ENCODE measurements at places on chromosomes 13 and 19.

DNA sequence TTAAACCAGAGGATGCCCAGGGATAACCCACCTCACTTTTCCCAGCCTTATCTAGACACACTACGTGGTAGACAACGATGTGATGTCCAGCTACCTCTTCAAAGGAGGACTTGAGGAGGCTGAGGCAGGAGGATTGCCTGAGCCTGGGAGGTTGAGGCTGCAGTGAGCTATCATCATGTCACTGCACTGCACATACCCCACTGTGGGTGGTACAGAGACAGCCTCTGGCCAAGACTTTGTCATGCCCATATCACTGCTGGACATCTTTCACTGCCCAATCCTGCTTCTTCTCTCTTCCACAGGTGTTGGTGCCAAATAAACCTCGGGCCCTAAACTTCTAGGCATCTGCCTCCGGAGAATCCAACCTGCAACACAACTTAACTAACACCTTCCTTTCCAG is 85.8 kb downstream of the FAM216B start:
- no peaks in the 10 kb centered on the region for H3K27me3 ChIP-seq
- H3K4me1 ChIP-seq: no peaks in the 10 kb centered on the region
- no peak overlapping the region for H3K27ac ChIP-seq
- DNase-seq: no peak

GRCh38 chr19:33311326-33311682 is 9.0 kb upstream of the CEBPA start:
- no peak for DNase-seq
- no peak overlapping the region for H3K27ac ChIP-seq
- no peaks in the 10 kb centered on the region for H3K4me1 ChIP-seq
- H3K36me3 ChIP-seq: no peaks in the 10 kb centered on the region
- no peaks in the 10 kb centered on the region for H3K27me3 ChIP-seq

- H3K27ac ChIP-seq: peak overlapping the region; percentile 27
- peaks cover 31% of the 10 kb centered on the region for H3K4me1 ChIP-seq
- no peak for DNase-seq
- peak overlapping the region; percentile 10 for H3K4me3 ChIP-seq
- no peaks in the 10 kb centered on the region for H3K27me3 ChIP-seq
Observed at GRCh38 chr19:782878-783668, 14.2 kb upstream of the PTBP1 start.

DNA sequence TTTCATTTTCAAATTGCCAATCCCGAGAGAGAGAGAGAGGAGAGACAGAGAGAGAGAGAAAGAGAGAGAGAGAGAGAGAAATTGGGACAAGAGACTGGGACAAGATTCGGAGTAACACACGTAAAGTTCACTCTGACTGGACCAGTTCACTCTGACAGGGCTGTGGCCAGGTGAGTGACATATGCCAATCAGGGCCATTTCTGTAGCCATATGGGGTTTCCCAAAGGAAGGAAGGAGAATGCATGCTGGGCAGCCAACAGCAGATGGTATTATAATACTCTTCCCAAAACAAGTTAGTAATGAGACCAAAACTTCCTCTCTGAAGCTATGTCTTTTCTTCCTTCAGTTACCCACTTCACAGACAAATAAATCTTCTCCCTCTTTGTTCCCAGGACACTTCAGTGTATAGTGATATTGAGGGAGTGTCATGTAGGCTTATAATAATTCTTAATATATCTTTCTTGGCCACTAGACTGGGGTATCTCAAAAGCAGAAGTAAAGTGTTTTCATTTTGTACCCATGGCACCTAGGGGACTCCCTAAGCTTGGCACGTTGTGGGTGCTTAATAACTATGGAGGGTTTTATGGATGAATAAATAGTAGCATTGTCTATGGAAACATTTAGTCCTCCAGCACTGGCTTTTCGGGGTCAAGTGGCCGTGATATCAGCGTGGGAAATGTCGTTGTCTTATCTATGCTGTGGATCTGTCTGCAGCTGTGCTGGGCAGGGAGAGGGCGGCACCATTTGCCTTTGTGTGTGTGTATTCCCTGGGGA is 51.6 kb downstream of the SERP2 start:
- no peak overlapping the region for H3K4me3 ChIP-seq
- no peak overlapping the region for H3K27ac ChIP-seq
- peaks cover 12% of the 10 kb centered on the region for H3K27me3 ChIP-seq
- H3K4me1 ChIP-seq: no peaks in the 10 kb centered on the region
- no peak for DNase-seq

- H3K4me3 ChIP-seq: no peak overlapping the region
- no peak for DNase-seq
- H3K27me3 ChIP-seq: no peaks in the 10 kb centered on the region
- no peaks in the 10 kb centered on the region for H3K36me3 ChIP-seq
- H3K4me1 ChIP-seq: no peaks in the 10 kb centered on the region
Observed at GRCh38 chr13:51659276-51660127, 75.2 kb downstream of the WDFY2 start.

- no peak overlapping the region for H3K27ac ChIP-seq
- no peaks in the 10 kb centered on the region for H3K36me3 ChIP-seq
- H3K4me1 ChIP-seq: no peaks in the 10 kb centered on the region
- no peak for DNase-seq
- no peak overlapping the region for H3K4me3 ChIP-seq
Observed at GRCh38 chr13:51783428-51784094, 20.4 kb downstream of the DHRS12 start.

DNA sequence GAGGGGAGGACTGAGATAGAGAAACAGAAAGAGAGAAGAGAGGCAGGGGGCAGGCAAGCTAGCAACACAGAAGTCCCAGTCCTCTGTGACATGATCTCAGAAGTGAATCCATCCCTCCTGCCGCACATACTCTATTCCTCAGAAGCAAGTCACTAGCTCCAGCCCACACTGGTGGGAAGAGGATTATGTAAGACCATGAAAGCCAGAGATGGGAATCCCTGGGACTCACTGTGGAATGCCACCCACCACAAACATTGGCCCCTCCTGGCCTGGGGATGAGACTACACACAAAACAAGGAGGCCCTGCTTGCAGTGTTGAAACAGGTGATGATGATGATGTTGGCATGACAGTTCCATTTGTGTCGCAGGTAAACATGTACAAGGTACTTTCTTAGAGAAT is 419.9 kb downstream of the IRS2 start:
- H3K4me3 ChIP-seq: no peak overlapping the region
- H3K27ac ChIP-seq: no peak overlapping the region
- H3K27me3 ChIP-seq: no peaks in the 10 kb centered on the region
- H3K36me3 ChIP-seq: no peaks in the 10 kb centered on the region

GRCh38 chr13:87941226-87941625 is 270.1 kb downstream of the SLITRK5 start:
- no peak overlapping the region for H3K27ac ChIP-seq
- no peak overlapping the region for H3K4me3 ChIP-seq
- no peaks in the 10 kb centered on the region for H3K4me1 ChIP-seq
- no peaks in the 10 kb centered on the region for H3K27me3 ChIP-seq
- no peaks in the 10 kb centered on the region for H3K36me3 ChIP-seq

- no peak overlapping the region for H3K4me3 ChIP-seq
- H3K4me1 ChIP-seq: peaks cover 13% of the 10 kb centered on the region
- H3K27me3 ChIP-seq: no peaks in the 10 kb centered on the region
- no peaks in the 10 kb centered on the region for H3K36me3 ChIP-seq
- DNase-seq: no peak
Observed at GRCh38 chr13:51526202-51526601, 58.1 kb upstream of the WDFY2 start.

- H3K27ac ChIP-seq: no peak overlapping the region
- H3K4me3 ChIP-seq: no peak overlapping the region
- no peaks in the 10 kb centered on the region for H3K36me3 ChIP-seq
- peaks cover 9% of the 10 kb centered on the region for H3K27me3 ChIP-seq
Observed at GRCh38 chr13:31046711-31047279, 114.3 kb downstream of the TEX26 start.

- H3K4me1 ChIP-seq: no peaks in the 10 kb centered on the region
- H3K4me3 ChIP-seq: no peak overlapping the region
- no peak overlapping the region for H3K27ac ChIP-seq
- H3K27me3 ChIP-seq: no peaks in the 10 kb centered on the region
- H3K36me3 ChIP-seq: no peaks in the 10 kb centered on the region
Observed at GRCh38 chr13:101455863-101456262, 3.4 kb downstream of the ITGBL1 start.

DNA sequence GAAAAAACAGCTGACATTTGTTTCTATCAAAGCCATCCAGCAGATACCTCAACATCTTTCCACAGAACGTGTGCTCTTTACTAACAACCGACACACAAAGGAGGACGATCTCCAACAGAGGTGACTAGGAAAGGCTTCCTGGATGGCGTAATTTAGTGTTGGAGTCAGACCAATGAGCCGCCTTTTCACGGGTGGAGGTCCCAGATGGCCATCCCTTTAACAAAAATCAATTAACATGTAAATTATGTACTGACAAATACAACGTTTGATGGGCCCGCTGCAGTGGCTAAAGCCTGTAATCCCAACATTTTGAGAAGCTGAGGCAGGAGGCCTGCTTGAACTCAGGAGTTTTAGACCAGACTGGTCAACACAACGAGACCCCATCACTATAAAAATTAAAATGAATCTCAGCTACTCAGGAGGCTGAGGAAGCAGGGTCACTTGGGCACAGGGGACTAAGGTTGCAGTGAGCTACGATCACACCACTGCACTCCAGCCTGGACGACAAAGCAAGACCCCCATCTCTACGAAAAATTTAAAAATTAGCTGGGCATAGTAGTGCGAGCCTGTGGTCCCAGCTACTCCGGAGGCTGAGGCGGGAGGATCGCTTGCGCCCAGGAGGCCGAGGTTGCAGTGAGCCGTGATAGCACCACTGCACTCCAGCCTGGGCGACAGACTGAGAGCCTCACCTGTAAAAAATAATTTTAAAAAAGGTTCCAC is 1.2 kb upstream of the DPY19L3 start:
- H3K36me3 ChIP-seq: no peaks in the 10 kb centered on the region
- no peaks in the 10 kb centered on the region for H3K27me3 ChIP-seq
- peak overlapping the region; percentile 99 for H3K27ac ChIP-seq
- peak; percentile 81 for DNase-seq
- H3K4me3 ChIP-seq: peak overlapping the region; percentile 88

DNA sequence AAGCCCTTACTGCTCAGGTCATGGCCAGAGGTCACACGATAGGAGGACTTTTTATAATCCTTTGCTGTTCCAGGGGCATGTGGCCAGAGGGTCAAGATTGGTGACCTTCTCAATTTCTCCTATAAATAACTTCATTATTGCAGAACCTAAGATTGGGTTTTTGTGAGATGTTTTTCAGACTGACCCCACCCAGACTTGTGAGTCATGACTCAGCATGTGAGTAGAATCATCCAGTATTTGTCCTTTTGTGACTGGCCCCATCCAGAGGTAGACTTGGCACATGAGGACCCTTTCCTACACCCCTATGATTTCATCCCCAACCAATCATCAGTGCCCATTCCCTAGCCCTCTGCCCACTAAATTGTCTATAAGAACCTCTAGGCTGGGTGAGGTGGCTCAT is 84.5 kb upstream of the ABCC4 start:
- no peaks in the 10 kb centered on the region for H3K27me3 ChIP-seq
- H3K4me1 ChIP-seq: no peaks in the 10 kb centered on the region
- DNase-seq: no peak

DNA sequence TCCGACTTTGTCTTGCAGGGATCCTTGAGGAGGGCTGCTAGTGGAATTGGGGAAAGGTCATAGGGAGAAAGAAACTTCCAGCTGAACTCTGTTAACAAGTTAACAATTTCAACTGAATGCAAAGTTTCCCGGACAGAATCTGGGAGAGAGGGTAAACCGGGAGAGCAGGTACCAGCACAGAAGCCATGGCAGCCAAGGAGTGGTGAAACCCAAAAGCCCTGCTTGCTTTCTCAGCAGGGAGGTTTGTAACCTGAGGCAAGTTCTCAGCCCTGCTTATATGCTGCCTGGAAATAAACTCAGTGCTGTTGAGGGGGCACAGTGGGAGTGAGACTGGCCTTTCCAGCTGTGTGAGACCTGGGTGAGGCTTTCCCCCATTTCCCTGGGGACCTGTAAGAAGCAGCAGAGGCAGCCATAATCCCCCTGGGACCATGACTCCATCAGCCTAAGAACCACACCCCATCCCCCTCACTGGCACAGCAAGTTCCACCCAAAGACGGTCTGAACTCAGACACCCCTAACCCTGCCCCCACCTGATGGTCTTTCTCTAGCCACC is 84.0 kb downstream of the SUCLA2 start:
- no peaks in the 10 kb centered on the region for H3K36me3 ChIP-seq
- H3K4me1 ChIP-seq: no peaks in the 10 kb centered on the region
- no peaks in the 10 kb centered on the region for H3K27me3 ChIP-seq
- no peak overlapping the region for H3K27ac ChIP-seq
- no peak overlapping the region for H3K4me3 ChIP-seq
- no peak for DNase-seq

- no peaks in the 10 kb centered on the region for H3K36me3 ChIP-seq
- H3K4me1 ChIP-seq: no peaks in the 10 kb centered on the region
- no peak for DNase-seq
- H3K27ac ChIP-seq: no peak overlapping the region
Observed at GRCh38 chr13:21240586-21240985, 64.1 kb downstream of the MRPL57 start.

GRCh38 chr19:16023146-16023915 is 53.0 kb upstream of the TPM4 start:
- no peaks in the 10 kb centered on the region for H3K4me1 ChIP-seq
- peak; percentile 64 for DNase-seq
- no peak overlapping the region for H3K4me3 ChIP-seq
- H3K27ac ChIP-seq: no peak overlapping the region
- H3K27me3 ChIP-seq: no peaks in the 10 kb centered on the region

DNA sequence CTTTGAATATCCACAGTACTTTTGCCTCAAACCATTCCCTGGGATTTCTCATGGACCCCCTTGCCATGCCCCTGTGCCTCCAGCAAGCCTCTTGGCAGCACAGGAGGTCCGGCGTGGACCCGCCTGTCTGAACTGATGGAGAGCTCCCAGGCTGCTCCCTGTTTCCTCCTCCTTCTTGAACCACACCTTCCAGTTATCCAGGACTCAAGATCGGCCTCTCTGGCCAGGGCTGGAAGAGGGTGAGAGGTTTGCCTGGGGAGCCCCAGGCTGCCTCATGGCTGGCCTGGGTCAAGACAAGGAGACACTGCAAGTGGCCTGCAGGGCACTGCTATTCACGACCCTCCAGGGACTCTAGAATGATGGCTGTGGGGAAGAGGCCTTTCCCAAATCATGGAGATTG is 93.6 kb upstream of the WASF3 start:
- no peak for DNase-seq
- no peak overlapping the region for H3K27ac ChIP-seq
- no peaks in the 10 kb centered on the region for H3K4me1 ChIP-seq
- no peaks in the 10 kb centered on the region for H3K36me3 ChIP-seq
- H3K27me3 ChIP-seq: peaks cover 17% of the 10 kb centered on the region
- H3K4me3 ChIP-seq: no peak overlapping the region

DNA sequence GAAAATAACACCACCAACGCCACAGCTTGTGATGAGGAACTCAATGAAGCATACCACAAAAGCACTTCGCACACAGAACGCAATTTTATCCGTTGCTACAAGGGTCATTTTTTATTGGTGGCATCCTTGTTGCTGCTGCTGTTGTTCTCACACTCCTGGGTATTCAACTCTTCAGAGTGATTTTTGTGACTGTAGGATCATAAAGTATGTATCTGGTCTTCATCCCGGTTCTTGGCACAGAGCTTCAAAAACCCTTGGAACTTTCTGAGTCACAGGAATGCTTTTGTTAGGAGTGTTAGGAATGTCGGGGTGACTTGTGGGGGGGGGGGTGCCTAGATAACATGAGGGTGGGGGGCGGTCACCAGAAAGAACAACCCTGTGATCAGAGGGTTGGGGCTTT is 108.4 kb downstream of the ZNF557 start:
- H3K36me3 ChIP-seq: peaks cover 18% of the 10 kb centered on the region
- H3K27me3 ChIP-seq: no peaks in the 10 kb centered on the region
- H3K27ac ChIP-seq: no peak overlapping the region
- no peak for DNase-seq

Measured in spleen (tissue), 13 donors.